ENCODE measurements at places on chromosomes 12 and 14. TPM values are rescaled to one million over a fixed set of nuclear protein-coding genes. Genes with fewer than 3 reads are reported as not detected.

GRCh38 chr12:107263980-107264379 lies 170.6 kb upstream of the CRY1 start:
- no peak for DNase-seq

- no peak for DNase-seq
Measured at GRCh38 chr12:54798651-54799050, 55.7 kb upstream of the MUCL1 start.

The HELB gene
- total RNA-seq, result 3.2 TPM

DNA sequence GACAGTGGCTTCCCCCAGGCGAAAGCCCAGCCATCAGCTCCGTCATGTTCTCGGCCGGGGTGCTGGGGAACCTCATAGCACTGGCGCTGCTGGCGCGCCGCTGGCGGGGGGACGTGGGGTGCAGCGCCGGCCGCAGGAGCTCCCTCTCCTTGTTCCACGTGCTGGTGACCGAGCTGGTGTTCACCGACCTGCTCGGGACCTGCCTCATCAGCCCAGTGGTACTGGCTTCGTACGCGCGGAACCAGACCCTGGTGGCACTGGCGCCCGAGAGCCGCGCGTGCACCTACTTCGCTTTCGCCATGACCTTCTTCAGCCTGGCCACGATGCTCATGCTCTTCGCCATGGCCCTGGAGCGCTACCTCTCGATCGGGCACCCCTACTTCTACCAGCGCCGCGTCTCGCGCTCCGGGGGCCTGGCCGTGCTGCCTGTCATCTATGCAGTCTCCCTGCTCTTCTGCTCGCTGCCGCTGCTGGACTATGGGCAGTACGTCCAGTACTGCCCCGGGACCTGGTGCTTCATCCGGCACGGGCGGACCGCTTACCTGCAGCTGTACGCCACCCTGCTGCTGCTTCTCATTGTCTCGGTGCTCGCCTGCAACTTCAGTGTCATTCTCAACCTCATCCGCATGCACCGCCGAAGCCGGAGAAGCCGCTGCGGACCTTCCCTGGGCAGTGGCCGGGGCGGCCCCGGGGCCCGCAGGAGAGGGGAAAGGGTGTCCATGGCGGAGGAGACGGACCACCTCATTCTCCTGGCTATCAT lies 663 bp downstream of the PTGER2 start:
- DNase-seq, result peak; percentile 89

DNA sequence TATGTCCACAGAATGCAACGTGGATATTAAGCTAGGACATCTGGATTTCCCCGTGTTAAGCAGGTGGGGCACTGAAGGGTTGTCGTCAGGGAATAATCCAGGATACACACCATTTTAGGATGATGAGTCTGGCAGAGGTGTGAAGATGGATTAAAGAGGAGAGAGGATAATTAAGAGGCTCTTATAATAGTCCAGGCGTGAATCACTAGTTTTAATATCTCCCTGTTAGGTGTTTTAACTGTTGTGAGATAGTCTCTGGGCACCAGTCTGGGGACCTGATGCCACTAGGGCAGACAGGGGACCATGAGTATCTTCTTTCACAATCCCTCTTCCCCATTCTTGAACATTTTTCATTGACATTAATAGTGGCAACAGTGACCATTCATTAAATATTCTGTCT lies 216.7 kb downstream of the TBX5 start:
- DNase-seq, result no peak

GRCh38 chr14:73237219-73237785 lies at the start of gene PAPLN:
PAPLN (plus strand) TSS chr14:73237506; CDS start chr14:73239779, 2,273 bp downstream.
- DNase-seq, result peak; percentile 53

DNA sequence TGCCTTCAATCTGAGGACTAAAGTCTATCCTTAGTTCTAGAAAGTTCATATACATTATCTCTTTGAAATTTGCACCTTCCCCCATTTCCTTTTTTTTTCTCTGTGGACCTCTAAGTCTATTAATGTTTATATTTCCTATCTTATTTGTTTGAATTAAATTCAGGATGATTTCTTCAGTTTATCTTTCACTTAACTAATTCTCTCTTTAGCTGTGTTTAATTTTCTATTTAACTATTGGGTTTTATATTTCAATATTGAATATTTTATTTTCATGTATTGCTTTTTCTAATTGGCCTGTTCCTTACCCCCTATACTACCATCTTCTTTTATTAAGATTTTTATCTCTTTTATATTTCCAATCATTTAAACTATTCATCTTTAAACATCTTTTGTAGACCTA lies 9.5 kb downstream of the PLEKHG3 start:
- no peak for DNase-seq

The NPFF gene
- total RNA-seq, result not detected

GRCh38 chr14:75126121-75126544 lies 715 bp downstream of the NEK9 start:
- DNase-seq, result peak; percentile 49

The CRIP1 gene
- 5.0 TPM for total RNA-seq

GRCh38 chr14:56751471-56751870 lies 58.8 kb downstream of the OTX2 start:
- no peak for DNase-seq

DNA sequence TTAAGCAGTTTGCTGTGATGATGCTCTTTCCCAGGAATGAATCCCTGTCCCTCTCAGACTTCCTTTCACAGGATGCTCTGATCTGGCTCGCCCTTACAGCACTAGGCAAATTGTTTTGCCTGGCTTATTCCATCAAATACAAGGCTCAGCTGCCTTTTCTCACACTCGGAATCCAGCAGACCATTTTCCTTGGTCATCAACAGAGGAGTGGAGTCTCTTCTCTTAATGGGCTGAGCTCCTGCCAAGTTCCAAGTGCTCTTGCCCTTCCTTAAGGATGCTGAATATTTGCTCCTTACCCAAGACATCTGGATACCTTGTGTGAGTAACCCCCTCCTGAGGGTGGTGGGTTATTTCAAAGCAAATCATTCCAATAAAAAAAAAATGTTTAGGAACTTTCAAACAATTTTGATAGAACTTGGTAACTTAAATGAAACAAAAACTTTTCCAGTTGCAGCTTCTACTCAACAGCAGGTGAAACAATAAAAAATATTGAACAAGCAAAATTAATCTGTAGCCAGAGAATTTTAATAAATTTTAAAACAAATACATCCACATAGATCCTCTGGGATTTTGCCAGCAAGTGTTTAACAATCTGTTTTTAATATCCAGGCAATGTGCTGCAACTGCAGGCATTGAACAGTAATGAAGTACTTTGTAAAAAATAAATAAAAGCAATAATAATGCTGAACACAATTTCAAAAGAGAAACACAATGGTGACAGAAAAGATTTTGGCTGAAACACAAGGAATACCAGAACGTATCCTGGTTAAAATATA lies 264.0 kb upstream of the FAR2 start:
- no peak for DNase-seq

GRCh38 chr14:59632381-59632780 lies 55.8 kb upstream of the CCDC175 start:
- DNase-seq, result peak; percentile 89

DNA sequence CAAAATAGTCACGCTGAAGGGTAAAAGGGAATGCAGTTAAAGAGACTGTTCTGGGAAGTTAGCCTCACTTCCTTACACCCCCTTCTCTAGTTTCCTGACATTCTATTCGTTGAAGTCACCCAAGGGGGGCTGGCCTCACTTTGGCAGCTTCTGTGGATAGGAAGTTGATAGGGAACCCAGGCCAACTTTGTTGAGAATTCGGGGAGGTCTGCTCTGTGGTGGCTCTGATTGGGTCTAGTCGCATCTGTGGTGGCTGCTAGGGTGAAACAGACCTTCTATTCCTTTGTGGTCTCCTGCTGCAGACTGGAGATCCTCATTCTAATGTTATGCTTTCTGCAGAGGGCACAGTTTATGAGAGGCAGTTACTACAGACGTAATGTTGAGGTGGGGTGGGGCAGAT lies 28.8 kb upstream of the GZMB start:
- DNase-seq, result no peak

The KCNH3 gene
- total RNA-seq, result not detected

- DNase-seq, result no peak
Measured at GRCh38 chr14:91872517-91873470, 5.5 kb upstream of the TC2N start.

The OTX2 gene
- total RNA-seq, result not detected

GRCh38 chr14:45136399-45136798 lies 669 bp downstream of the FANCM start:
- no peak for DNase-seq

- DNase-seq, result peak; percentile 57
Measured at GRCh38 chr14:89491711-89492381, 74.8 kb upstream of the FOXN3 start.

The IAPP gene
- not detected for total RNA-seq

DNA sequence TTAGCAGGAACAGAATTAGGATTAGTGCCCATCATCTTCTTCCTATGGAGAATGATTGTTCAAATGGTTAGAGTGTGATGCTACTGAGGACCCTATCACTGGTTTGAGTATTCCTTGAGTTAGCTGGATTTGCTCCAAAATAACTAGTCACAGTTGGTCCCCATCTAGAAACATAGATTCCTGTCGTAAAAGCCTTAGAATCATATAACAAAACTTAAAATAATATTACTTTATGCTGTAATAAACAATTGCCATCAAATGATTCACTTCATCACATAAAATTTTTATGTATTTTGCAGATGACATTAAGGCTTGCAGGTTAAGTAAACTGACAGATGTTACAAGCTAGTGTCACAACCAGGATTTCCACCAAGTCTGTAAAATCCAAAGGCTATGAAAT lies 209.8 kb downstream of the CCER1 start:
- DNase-seq, result no peak

The CCDC196 gene
- not detected for total RNA-seq

DNA sequence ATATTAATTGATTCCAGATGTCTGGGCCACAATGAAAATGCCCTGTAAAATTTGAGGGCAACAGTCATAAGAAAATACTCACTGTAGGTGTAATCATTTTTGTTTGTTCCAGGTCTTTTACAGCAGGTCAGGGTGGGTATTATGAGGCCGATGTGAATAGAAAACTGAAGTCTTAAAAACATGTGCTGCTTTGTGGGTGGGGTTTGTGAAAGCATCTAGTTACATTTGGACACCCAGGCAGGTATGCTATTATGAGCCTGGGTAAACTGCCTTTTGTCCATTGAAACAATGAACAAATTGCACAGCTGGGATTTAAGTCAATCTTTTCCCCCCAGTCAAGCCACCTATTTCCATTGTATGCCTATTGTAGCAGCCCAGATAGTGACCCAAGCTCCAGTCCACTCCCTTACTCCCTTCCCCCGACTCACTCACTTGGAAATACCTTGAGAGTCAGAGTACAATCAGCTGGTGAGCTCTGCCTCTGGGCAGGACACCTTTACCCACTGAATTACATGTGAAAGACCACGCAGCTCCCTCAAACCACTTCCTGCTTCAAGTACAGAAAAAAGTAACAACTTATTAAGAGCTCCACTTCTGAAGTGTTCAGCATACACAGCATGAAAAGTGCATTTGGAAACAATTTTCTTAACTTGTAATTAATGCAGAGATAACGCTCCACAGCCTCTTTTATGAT lies 1.8 kb downstream of the IGF1 start:
- no peak for DNase-seq

- no peak for DNase-seq
Measured at GRCh38 chr12:92921877-92922276, 7.2 kb downstream of the EEA1 start.

DNA sequence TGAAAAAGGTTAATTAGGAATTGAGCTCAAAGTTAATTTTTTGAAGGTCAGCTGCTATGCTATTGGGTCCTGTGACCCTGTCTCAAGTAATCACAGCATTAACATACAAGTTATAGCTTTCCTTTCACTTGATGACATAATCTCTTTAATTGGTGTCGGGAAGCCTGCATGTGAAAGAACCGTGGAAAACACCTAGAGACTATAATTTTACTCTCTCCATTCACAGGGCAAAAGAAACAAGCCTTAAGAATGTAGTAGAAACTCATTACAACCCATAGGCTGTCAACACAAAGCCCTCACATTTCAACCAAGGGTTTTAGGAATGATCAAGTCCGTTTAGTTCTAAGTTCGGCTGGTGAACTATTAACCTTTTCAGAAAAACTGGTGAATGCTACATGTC lies 104.4 kb downstream of the PPM1A start:
- DNase-seq, result no peak

The KCNJ8 gene
- 9.1 TPM for total RNA-seq

The HPD gene
- total RNA-seq, result under 0.01 TPM

DNA sequence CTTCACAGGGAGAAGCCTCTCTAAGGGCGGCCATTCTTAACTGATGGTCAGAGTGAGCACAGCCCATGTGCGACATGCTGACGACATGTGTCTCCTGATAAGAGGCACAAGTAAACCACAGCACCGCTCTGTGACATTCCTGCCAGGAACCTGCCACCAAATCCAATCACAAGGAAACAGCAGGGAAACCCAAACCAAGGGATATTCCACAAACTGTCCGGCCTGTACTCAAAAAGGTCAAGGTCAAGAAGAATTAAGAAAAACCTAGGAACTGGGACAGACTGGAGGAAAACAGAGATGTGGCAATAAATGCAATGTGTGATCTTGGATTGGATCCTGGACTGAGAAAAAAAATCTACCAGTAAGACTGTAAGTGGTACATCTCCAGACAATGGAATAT lies 91.9 kb downstream of the SYNE3 start:
- DNase-seq, result no peak

- peak; percentile 55 for DNase-seq
Measured at GRCh38 chr14:92516966-92517506, 3.5 kb downstream of the RIN3 start.

GRCh38 chr12:62103748-62104147 lies 156.5 kb upstream of the USP15 start:
- DNase-seq, result no peak

The IL23A gene
- not detected for total RNA-seq

- peak; percentile 90 for DNase-seq
Measured at GRCh38 chr12:30796313-30796780, 41.6 kb upstream of the CAPRIN2 start.

DNA sequence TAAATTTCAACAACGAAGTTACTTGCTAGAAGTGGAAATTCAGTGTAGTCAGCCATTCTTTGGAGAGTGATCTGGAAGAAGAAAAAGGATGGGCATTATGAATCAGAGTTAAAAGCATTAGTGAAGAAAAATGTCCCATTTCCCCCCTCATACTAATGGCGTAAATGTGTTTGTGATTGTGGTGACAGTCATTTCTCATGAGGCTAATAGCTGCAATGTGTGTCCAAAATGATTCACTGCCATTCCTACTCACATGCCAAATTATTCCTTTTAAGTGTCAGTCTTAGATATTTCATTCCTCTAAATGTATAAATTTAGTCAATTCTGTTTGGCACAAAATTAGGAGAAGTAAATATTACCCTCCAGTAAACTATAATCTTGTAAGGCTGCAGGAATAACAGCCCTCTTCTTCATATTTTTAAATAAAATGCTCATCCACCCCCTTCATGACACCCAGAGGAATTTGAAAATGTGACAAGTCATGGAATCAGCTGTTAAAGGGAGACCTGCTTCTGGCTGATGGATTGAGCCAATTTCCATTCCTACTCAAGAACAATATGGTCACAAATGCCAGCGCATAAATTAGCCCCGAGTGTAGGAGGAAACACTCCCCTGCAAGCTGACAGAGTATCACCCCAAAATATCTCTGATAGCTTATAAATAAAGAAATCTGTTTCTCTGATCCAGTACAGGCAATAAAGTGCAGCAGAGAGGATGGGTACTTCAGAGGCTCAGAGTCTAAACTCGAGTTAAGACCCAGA lies 912.3 kb upstream of the SEL1L start:
- no peak for DNase-seq

Measured in osteoblast (primary cell).